ENCODE measurements at places on chromosomes 3 and 15.
A peak's percentile ranks its signal among the peaks of the same experiment; 100 is the strongest.

GRCh38 chr3:195154111-195154791 lies 116.7 kb downstream of the XXYLT1 start:
- DNase-seq, result no peak

DNA sequence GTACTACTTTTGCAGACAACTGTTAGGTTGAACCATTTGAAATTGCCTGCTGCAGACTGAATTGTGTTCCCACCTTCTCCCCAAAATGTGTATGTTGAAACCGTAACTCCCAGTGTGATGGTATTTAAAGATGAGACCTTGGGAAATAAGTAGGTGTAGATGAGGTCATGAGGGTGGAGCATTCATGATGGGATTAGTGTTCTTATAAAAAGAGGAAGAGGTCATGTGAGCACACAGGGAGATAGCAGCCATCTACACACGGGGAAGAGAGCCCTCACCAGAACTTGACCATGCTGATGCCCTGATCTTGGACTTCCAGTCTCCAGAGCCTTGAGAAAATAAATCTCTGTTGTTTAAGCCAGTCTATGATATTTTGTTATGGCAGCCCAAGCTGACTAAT lies 17.4 kb upstream of the FHIT start:
- DNase-seq, result no peak

DNA sequence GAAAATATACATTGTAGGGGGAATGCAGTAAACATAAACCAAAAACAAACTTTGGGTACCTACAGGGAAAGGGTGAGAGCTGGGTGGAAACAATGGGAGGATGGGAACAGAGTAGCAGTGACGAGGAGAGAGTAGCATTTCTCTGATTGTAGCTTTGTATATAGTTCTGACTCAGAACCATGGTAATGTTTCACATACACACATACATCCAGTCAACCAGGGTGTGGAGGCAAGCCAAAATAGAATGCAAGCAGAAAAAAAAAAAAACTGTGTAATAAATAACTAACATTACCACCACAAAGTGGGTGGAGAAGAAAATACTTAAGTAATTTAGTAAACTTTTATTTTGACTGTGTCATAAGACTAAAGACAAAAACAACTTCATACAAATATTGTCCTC lies 27.2 kb downstream of the BCL2A1 start:
- no peak for DNase-seq

GRCh38 chr3:190586631-190587011 lies 72.7 kb downstream of the IL1RAP start:
- DNase-seq, result no peak

DNA sequence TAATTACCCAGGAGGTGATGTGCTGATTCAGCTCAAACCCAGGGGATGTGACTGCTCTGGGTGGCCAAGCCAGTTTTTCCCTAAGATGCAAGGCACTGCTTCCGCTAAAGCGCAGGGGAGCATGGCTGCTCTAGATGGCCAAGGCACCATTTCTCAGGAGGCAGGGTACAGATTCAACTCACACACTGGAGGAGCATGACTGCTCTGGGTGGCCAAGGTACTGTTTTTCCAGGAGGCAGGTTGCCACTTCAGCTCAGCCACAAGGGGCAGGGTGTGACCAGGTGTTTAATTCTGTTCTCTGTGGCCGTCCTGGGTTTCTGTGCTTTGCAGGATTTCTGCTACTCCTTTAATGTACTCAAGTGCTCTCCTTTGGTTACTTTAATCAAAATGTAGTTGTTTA lies 659.3 kb upstream of the ARRDC4 start:
- no peak for DNase-seq

DNA sequence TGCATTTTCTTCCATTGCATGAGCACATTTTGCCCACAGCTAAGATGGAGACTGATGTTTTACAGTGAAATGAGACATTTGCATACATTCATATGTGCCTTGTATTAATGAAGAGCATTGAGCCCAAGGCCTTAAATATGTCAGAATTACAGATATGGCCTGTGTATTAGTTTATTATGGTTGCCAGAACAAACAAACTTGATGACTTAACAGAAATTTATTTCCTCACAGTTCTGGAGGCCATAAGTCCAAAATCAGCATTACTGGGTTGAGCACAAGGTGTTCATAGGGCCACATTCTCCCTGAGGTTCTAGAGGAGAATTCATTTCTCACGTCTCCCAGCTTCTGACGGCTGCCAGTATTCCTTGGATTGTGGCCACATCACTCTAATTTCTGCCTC lies 302.6 kb upstream of the TGFBR2 start:
- DNase-seq, result no peak

DNA sequence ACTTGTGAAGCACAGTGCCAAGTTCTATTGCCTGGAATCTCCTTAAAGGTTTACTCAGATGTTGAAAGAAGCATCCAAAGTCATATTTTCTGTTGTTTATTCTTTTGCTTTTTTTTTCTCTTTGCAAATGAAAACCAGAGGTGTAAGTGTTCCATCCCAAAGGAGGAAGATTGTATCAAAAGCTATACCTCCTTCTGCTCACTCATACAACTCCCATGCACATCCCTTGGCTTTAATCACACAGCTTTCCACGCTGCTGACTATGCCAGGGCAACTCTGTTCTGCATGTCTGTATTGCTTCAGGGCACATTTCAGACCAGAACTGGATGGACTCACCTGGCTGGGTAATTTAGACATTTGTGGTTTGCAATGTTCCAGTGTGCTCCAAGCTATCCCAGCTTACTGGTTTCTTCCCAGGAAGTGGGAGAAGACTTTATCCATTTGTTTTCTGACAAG lies 399.6 kb upstream of the TBL1XR1 start:
- DNase-seq, result no peak

DNA sequence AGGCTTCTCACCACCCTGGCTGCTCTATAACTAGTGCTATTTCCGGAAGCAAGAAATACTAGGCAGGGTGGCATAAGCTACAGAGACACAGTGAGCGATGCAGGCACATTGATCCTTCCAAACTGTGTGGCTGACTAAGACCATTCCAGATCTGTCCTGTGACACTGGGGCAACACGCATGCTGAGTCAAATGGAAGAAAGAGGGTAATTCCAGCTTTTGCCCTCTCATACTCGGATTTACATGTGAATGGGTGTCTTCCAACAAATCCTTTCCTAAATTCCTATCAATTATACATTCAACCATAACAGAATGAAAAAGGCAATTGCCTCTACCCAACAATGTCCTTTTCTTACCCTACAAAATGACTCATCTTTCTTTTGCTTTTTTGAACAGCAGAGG lies 5.1 kb downstream of the FSIP1 start:
- no peak for DNase-seq

GRCh38 chr15:47741907-47742306 lies 24.6 kb downstream of the SEMA6D start:
- peak; percentile 49 for DNase-seq

- DNase-seq, result no peak
These were observed 60.5 kb downstream of the XXYLT1 start for GRCh38 chr3:195210266-195210973.

GRCh38 chr3:23442598-23443383 lies 239.7 kb downstream of the UBE2E2 start:
- DNase-seq, result no peak

- no peak for DNase-seq
These were observed 8.4 kb upstream of the SPESP1 start for GRCh38 chr15:68921926-68922325.

GRCh38 chr3:64290161-64290560 lies 64.9 kb upstream of the PRICKLE2 start:
- DNase-seq, result no peak

All from posterior cingulate gyrus (tissue), 11 donors.